ENCODE measurements at places on chromosomes 6 and 20. TPM values are rescaled to one million over a fixed set of nuclear protein-coding genes. Genes with fewer than 3 reads are reported as not detected.

PRL gene
- 0.67 TPM for polyA plus RNA-seq

EEF1E1 gene
- 18.2 TPM for polyA plus RNA-seq

CGAS gene
- polyA plus RNA-seq: 5.3 TPM

CRISP3 gene
- 0.14 TPM for polyA plus RNA-seq

- DNase-seq: no peak
Measured at GRCh38 chr6:142376800-142377496, 75.1 kb downstream of the ADGRG6 start.

DNA sequence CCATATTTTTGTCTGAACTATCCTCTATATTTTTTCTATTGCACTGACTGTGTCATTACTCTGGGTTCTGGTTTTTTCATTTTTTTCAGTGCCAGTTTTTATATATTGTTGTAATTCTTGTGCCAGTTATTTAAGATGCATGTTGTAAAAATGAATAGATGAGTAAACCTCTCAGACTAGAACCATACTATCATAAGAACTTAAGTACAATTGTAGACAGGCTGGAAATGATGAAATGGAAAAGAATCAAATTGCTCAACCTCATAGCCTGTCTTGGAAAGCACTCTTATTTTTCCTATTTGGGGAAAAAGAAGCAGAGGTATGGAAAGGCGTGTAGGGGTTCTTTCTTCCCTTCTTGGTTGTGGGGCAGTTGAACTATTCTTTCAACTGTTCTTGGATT, 30.2 kb downstream of the PANK2 start:
- no peak for DNase-seq

DNA sequence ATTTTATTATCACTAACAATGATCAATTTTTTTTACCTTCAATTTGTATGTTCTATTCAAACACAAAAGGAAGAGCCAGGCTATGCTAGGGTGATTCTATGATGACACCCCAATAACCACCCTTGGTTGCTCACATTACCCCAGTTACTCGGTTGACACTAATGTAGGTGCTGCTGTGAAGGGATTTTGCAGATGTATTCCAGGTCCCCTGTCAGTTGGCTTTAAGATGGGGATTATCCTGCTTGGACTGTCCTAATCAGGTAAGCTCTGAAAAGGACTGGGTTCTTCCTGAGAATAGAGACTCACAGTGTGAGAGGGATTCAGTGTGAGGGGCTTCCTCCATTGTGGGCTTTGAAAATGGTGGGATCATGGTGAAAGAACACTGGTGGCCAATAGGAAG, 11.9 kb downstream of the HLA-A start:
- DNase-seq: no peak

DNA sequence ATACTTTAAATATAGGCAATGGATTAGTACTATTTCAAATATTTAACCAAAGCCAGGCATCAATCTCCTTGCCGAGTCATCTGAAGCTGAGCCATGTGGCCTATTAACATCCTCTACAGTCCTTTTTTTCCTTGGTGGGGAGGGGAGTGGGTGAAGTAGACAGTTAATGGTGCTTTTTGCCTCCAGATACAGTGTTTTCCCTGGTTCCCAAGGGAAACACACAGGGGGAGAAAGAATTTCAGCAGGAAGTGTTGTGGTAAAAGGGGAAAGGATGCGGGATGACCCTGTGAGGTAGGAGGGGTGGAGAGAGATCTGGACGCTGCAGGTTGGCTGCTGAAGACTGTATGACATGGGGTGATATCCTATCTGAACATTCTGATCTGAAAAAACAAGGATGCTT, 9.6 kb downstream of the CLDN20 start:
- DNase-seq: no peak

DNA sequence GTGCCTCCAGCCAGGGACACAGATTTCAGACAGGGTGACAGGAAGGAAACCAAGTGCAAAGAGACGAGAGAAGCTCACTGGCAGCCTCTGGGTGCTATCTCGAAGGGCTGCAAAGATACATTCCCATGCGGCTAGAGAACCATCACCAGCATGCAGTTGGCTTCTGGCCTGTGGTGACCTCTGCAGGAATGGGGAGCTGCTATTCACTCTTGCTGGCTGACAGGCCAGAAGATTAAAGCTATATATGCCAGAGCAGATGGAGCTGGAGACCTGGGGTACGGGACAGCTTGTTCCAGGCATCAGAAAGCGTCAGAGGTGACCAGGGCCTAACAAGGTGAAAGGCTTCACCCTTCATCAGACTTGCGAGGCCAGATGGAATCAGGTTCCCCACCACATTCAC, 20.0 kb downstream of the MAP1LC3A start:
- DNase-seq: no peak

- no peak for DNase-seq
Measured at GRCh38 chr20:55052459-55052858, 577.1 kb downstream of the DOK5 start.

GRCh38 chr20:13458860-13459451, 179.8 kb downstream of the TASP1 start:
- DNase-seq: no peak

DNA sequence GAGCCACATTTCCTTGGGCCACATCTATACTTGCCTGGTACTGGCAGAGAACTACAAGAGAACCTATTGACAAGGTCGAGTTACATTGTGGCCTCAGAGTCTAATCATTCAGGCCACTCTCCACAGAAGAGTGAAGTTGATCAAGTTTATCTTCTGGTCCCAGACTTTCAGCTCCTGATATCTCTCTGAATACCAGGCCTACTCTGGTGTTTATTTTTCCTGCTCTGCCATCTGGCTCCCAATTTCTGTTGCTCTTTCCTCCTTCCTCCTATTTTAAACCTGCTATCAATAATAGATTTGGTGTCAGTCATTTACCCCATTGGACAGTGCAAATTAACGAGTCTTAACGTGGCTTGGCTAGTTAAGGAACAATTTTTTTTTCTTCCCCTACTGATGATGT, 46.6 kb downstream of the SCGN start:
- DNase-seq: no peak

GRCh38 chr20:53708129-53708968, 114.7 kb upstream of the ZNF217 start:
- no peak for DNase-seq

GRCh38 chr6:119043783-119044182, 34.7 kb downstream of the FAM184A start:
- no peak for DNase-seq

GRCh38 chr20:10454151-10454750, 19.1 kb downstream of the SLX4IP start:
- DNase-seq: no peak

DNA sequence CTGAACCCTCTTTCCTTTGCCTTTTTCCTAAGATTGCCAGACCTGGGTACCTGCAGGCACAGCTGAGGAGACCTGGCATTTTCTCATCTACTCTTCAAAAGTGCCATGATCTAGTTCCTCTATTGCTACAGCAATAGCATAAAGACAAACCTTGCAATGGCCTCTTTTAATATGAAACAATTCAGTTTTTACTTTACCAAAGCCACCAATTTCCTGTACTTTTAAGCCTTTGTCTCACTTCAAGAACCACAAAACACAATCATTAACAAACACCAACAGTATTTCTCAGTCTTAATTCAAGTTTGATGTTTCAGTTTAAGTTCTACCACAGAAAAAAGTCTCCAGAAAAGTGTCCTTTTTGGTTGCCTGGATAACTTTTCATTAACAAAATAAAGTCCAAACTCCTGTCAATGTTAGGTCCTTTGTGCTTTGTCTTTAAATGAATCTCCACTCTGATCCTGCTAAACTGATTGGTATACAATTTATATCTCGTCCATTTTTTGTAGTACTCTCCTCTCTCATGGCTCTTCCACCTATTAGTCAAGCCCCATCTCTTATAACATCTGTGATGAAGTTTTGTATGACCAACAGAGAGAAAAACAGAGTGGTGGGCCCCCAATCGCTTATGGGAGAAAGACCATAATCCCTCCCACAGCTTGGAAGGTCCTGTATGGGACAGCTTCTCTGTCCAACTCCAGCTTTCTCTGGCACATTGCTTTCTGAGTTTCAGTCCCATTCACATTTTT, 50.5 kb upstream of the THEMIS start:
- DNase-seq: no peak
